HFFc6 (cell line): ENCODE measurements at places on chromosomes 12 and 14.

DNA sequence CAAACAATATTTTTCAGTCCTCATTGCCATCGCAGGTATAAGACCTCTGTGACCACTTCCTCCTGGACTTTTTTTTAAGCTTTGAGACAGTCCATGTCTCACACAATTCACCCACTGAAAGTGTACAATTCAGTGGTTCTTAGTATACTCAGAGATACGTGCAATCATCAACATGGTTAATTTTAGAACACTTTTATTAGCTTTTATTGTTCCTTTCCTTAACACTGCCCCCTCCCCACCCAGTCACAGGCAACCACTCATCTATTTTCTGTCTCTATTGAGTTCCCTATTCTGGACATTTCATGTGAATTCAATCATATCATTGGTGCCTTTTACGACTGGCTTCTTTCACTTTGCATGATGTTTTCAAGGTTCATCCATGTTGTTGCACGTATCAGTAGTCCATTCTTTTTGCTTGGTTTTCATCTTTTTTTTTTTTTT is 16.2 kb downstream of the NCKAP5L start:
- no peak for DNase-seq

GRCh38 chr12:128025589-128026245 is 241.3 kb upstream of the TMEM132C start:
- DNase-seq = no peak

DNA sequence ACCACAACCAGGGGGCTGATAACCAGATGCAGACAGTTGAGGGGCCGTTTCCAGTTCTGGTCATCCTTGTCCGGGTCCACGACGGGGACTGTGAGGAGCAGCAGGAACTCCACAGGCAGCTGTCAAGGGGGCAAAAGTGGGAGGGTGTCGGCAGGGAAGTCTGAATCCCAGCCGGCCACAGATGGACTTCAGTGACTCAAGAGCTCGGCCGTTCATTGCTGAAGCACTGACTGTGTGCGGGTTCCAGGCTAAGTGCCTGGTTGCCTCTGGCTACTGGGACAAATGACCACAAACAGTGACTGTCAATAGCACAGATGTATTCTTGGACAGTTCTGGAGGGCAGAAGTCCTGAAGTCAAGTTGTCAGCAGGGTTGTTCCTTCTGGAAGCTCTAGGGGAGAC is 19.6 kb downstream of the SLC8B1 start:
- no peak for DNase-seq

DNA sequence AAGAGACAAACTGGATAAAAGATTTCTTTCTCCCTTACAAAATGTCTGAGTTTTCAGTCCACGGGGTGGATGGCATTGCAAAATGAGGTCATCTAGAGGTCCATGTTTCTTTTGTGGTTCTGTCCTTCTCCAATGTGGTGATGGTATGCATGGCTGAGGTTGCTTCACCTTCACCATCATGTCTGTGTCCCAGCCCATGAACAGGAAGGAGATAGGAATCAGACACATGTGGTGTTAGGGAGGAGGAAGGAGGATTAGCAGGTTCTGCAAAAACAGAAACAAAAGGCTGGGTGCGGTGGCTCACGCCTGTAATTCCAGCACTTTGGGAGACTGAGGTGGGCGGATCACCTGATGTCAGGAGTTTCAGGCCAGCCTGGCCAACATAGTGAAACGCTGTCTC is 11.0 kb upstream of the AEBP2 start:
- DNase-seq = no peak

- DNase-seq = peak; percentile 65
Measured at GRCh38 chr12:59067083-59067482, 146.8 kb upstream of the LRIG3 start.

GRCh38 chr14:67416810-67417209 is 4.8 kb upstream of the PLEK2 start:
- no peak for DNase-seq

DNA sequence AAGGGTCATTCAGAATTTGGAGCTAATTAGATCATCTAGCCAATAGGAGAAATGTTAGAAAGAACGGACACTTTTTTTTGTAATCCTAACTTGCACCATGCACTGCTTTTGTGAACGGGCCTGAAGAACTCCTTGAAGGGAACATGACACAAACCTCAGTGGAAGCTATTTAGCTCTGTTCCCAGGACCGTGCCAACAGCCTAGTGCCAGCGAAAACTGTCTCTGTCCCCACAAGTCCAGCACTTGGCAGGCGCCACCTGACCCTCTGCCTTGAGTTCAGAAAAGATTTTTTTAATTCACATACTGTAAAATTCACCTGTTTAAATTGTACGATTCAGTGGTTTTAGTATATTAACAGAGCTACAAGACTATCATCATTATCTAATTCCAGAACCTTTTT is 31.3 kb upstream of the KCNA5 start:
- no peak for DNase-seq

DNA sequence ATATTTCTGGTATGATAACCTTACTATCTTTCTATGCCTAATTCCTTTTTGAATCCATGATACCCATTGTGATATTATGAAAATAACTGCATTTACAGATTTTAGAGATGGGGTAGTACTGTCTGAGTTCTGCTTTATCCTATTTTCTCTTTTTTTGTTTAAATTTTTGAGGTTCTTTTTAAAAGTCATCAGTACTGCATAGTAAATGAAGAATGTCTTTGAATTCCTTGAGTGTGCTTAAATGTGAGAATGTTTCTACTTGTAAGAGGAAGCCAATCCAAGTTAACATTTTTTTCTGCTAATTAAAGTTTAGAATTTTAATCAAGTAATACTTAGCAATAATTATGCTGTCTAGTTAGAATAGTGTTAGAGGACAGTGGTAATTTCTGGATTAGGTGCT is 474.6 kb downstream of the PCNX1 start:
- no peak for DNase-seq

DNA sequence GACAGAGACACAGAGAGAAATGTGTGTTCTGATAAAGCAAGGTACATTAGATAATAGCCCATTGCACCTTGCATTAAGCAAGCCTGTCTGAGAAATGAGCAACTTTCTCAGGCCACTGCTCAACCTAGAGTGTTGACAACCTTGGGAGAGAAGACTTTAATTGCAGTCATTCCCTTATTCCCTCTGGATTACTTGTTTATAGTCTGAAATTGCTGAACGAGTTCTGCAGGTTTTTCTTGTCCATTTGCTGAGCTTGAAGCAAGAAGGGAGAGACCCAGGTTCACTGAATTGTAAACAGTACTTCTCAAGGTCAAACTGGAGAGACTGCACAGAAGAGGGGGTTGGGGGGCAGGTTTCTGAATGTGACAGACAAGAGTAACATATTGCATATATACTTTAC is 159.4 kb upstream of the PLEKHG7 start:
- no peak for DNase-seq

GRCh38 chr12:11862798-11863197 is 207.9 kb upstream of the BCL2L14 start:
- DNase-seq = no peak

GRCh38 chr14:77208291-77208978 is 26.8 kb downstream of the TMEM63C start:
- DNase-seq = peak; percentile 46

DNA sequence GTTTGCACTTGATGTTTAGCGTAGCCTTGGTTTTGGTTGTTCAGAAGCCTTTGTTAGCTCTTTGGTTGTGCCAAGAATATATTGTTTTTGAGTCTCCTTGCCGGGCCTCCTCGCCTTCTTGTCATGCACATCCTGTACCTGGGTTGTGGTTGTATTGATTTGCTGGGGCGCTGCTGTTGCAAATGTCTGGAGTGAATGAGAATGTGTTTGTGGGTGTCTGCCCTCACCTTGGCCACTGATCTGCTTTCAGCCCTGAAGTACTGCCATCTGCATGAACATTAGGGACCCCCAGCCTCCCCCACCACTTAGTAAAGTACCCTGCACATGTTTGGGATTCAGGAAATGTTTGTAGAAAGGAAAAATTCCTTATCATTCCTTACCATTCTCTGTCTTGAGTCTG is 16.5 kb downstream of the PRKCH start:
- no peak for DNase-seq

DNA sequence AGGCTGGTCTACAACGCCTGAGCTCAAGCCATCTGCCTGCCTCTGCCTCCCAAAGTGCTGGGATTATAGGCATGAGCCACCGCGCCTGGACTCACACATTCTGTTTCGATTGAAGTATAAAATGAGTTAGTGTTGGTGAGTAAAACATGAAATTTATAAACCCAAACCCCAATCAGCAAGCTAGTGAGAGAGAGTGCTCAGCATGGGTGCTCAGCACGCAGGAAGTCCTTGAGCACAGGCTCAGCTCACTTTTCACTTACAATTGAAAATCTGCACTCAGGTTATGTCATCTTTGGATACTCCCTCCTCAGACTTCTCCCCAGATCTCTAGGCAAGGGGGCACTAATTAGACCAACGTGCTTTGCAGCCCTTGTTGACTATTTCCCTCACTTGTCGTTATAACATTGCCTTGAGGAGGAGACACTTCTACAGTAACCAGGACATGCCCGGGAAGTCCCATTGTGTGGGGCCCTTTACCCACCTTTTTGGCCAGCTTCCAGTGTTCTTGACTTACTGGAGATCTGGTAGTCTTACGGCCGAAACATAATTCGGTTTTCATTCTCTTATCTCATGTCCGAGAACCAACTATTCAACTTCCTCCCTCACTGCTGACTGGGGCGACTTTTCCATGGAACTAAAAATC is 68.5 kb upstream of the AMN1 start:
- DNase-seq = no peak

DNA sequence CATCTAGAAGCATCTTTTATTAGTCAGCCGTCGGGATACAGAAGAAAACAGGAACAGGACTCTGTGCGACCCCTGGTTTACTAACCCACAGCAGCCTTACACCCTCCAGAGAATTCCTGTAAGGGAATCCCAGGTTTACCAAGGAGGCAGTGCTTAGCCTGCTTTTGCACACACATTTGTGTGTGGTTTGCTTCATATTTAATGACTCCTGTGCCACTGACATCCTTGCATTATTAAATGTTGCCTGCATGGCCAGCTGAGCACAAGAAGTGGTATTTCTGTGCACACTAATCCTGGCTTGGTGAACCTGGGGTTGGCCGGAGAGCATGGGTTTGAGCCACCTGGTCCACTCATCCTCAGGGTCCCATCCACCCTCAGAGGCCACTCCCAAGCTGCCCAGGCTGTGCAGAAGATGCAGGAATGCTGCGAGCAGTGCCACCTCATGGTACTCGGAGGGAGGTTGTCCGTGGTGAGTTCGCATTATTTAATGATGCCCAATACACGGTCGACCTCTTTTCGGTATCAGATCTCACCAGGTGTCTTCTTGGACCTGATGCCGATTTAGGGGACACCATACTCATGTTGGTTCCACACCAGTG is 152.4 kb upstream of the RTL1 start:
- peak; percentile 54 for DNase-seq

DNA sequence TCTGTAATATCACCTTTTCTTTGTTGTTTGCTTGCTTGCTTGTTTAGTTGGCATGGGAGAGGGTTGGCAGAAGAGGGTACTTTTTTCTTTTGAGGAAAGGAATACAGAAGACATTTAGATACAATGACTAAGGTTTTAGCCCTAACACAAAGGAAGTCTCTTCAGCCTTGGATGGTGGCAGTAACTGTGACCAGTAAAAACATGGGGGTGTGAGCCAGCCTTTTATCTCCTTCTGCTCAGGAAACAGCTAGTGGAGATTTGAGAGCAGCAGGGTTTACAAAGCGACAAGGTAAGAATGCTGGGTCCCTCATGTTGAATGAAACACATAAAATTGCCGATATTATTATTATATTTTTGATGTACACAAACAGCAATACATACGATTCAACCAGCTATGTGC is 40.4 kb downstream of the SLC8A3 start:
- no peak for DNase-seq

GRCh38 chr14:91258011-91258618 is 13.6 kb upstream of the GPR68 start:
- no peak for DNase-seq

DNA sequence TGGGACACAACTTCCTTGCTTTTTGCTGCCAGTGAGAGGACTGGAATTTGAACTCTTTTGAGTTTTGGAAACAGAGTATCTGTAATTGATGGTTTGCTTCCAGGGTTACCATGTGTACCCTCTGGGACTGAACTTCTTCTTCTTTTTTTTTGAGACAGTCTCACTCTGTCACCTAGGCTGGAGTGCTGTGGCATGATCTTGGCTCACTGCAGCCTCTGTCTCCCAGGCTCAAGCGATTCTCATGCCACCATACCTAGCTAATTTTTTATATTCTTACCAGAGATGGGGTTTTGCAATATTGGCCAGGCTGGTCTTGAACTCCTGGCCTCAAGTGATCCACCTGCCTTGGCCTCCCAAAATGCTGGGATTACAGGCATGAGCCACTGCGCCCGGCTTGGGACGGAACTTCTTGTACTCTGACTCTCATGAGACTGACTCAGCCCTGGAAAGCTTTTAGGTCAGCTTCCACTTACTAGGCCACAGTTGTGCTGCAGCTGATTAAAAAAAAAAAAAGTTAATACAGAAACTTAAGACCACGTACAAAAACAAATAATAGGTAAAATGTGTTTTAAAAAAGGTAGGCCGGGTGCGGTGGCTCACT is 15.8 kb downstream of the SEL1L start:
- DNase-seq = peak; percentile 12

- DNase-seq = no peak
Measured at GRCh38 chr14:75626863-75627262, 33.8 kb downstream of the ERG28 start.

GRCh38 chr12:81440001-81440400 is 319.1 kb downstream of the PPFIA2 start:
- no peak for DNase-seq
